ENCODE measurements at places on chromosomes 2 and 18. TPM values are rescaled to one million over a fixed set of nuclear protein-coding genes. Genes with fewer than 3 reads are reported as not detected.

The ACVR1 gene
- total RNA-seq = 11.3 TPM

The CDH19 gene
- not detected for total RNA-seq

The ACMSD gene
- not detected for total RNA-seq

The KIAA2012 gene
- 0.37 TPM for total RNA-seq

The AQP12A gene
- total RNA-seq = not detected

The RAPGEF4 gene
- 0.98 TPM for total RNA-seq

The CDH7 gene
- 0.16 TPM for total RNA-seq

The CMPK2 gene
- total RNA-seq = 0.53 TPM

The PTRHD1 gene
- 49.4 TPM for total RNA-seq

The TBC1D8 gene
- total RNA-seq = 29.5 TPM

The VIL1 gene
- 401 TPM for total RNA-seq

The AMER3 gene
- total RNA-seq = 0.79 TPM

The STAT4 gene
- total RNA-seq = 0.48 TPM

The FAM161A gene
- 9.8 TPM for total RNA-seq

The LIMS4 gene
- total RNA-seq = 2.4 TPM

The CCDC148 gene
- total RNA-seq = 6.3 TPM

The CDKL4 gene
- total RNA-seq = 1.4 TPM

The DNER gene
- total RNA-seq = not detected

The CYBRD1 gene
- 6.5 TPM for total RNA-seq

The RAMP1 gene
- 1.6 TPM for total RNA-seq

The EVX2 gene
- not detected for total RNA-seq

The MDH1B gene
- total RNA-seq = 0.34 TPM

The RNF125 gene
- total RNA-seq = 0.39 TPM

The SLC9A4 gene
- 1.4 TPM for total RNA-seq

The POLR1A gene
- 79.5 TPM for total RNA-seq

The KLHL30 gene
- 0.26 TPM for total RNA-seq

The CNDP1 gene
- not detected for total RNA-seq

The SNTG2 gene
- not detected for total RNA-seq

The LPIN2 gene
- total RNA-seq = 26.2 TPM

The VWA3B gene
- not detected for total RNA-seq

The CRYBA2 gene
- 0.59 TPM for total RNA-seq

The EMILIN1 gene
- 0.30 TPM for total RNA-seq

The COL4A4 gene
- 9.5 TPM for total RNA-seq

The OSR1 gene
- total RNA-seq = 3.0 TPM

The ABCG8 gene
- total RNA-seq = 0.12 TPM

The DPP4 gene
- total RNA-seq = 199 TPM

The ICOS gene
- total RNA-seq = not detected

The RBM44 gene
- total RNA-seq = not detected

The ALPP gene
- total RNA-seq = 4.9 TPM

The TMEM169 gene
- 1.1 TPM for total RNA-seq

The SLC30A3 gene
- 4.3 TPM for total RNA-seq

The APCDD1 gene
- 1.5 TPM for total RNA-seq

The KCNIP3 gene
- not detected for total RNA-seq

The UPP2 gene
- not detected for total RNA-seq

The CCDC74A gene
- not detected for total RNA-seq

The HOXD12 gene
- total RNA-seq = not detected

The MGAT4A gene
- total RNA-seq = 72.3 TPM

The TSPYL6 gene
- total RNA-seq = not detected

The STPG4 gene
- total RNA-seq = 0.79 TPM

The TFCP2L1 gene
- total RNA-seq = 17.8 TPM

The ABHD1 gene
- 0.23 TPM for total RNA-seq

The COL3A1 gene
- 29.2 TPM for total RNA-seq

The ABCB11 gene
- total RNA-seq = not detected

The FNDC4 gene
- 2.5 TPM for total RNA-seq

The LAMA1 gene
- 129 TPM for total RNA-seq

All from Caco-2 (cell line).